Tibial nerve (tissue), 4 donors: ENCODE measurements at places on chromosomes 12 and 14. TPM values are rescaled to one million over a fixed set of nuclear protein-coding genes. Genes with fewer than 3 reads are reported as not detected.

Gene MTERF2
- 26.3 TPM for total RNA-seq

Gene SIX6
- total RNA-seq, result not detected

Gene NPC2
- 355 TPM for total RNA-seq

Gene HSPB8
- total RNA-seq, result 23.4 TPM

DNA sequence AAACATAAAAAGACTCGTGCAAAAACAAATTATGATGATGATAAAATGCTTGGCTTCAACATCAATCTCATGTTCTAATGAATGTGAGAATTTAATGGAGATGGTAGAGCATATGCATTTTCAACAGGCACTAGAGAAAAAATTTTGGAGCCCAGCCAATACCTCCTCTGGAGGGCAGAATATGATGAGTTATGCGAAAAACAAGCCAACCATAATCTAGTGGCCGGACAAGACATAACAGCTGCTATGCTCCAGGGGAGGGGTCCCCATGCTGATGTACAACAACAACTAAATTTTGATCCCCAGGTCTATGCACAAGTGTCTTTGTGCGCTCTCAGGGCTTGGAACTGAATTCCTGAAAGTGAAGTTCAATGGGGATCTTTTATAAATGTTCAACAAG lies 1197.5 kb downstream of the LRFN5 start:
- no peak for DNase-seq
- no peaks in the 10 kb centered on the region for H3K27me3 ChIP-seq
- H3K4me3 ChIP-seq, result no peak overlapping the region
- no peak overlapping the region for H3K27ac ChIP-seq
- H3K36me3 ChIP-seq, result no peaks in the 10 kb centered on the region

DNA sequence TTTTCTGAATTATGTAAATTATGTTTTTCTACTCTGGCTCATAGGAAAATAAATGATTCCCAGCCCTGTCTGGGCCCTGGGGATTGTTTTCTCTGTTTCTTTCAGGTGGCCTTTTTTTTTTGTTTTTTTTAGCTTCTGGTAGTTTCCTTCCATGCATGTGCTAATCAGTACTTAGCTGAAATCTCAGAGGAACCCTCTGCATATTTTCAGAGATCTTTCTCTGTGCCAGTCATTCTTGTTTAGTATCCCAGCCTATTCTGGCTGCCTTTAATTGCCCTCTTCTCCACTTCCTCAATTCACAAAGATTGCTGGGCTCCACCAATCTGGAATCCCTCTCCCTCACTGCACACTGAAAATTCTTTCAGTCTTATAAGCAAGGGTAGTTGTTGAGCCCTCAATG lies 46.9 kb downstream of the CNOT2 start:
- peaks cover 9% of the 10 kb centered on the region for H3K36me3 ChIP-seq
- no peaks in the 10 kb centered on the region for H3K27me3 ChIP-seq
- no peaks in the 10 kb centered on the region for H3K4me1 ChIP-seq
- no peak overlapping the region for H3K4me3 ChIP-seq
- no peak for DNase-seq

DNA sequence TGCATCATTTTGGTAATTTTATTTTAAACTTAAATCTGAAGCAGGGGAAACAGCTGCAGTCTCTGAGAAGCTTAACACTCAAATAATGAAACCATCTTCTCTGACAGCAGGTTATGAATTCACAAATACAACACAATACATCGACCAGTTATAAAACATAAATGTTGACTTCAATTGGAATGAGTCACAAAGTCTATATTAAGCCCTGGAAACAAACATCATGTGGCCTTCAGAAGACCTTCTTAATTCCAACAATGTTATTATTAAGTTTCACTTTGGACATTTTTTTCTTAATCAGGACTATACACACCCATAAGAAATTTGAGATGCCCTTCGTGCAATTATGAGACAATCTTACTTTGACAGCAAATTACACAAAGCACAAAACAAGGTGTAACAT lies 68.9 kb downstream of the CEP128 start:
- no peak overlapping the region for H3K27ac ChIP-seq
- H3K4me1 ChIP-seq, result no peaks in the 10 kb centered on the region
- H3K4me3 ChIP-seq, result no peak overlapping the region
- no peak for DNase-seq
- peaks cover 30% of the 10 kb centered on the region for H3K36me3 ChIP-seq
